ENCODE measurements at places on chromosomes 5 and 9.

DNA sequence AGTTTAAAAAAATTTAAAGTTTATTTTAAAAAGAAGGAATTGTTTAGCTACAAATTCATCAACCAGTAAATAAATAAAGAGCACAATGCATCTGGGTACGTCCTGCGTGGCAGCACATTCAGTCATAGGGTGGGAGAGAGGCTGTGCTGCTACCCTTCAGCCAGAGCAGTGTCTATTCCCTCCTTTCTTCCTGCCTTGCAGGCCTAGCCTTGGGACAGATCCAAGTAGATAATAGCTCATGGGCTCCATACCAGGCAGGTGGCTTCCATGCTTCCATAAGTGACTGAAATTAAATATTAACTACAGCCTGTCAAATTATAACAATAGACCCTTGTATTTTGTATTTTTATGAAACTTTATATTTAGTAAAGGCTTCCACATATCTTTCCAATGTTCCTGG, 408.3 kb upstream of the RGMB start:
- no peak for DNase-seq

GRCh38 chr5:133881576-133882388, 86.6 kb downstream of the C5orf15 start:
- DNase-seq, result no peak

DNA sequence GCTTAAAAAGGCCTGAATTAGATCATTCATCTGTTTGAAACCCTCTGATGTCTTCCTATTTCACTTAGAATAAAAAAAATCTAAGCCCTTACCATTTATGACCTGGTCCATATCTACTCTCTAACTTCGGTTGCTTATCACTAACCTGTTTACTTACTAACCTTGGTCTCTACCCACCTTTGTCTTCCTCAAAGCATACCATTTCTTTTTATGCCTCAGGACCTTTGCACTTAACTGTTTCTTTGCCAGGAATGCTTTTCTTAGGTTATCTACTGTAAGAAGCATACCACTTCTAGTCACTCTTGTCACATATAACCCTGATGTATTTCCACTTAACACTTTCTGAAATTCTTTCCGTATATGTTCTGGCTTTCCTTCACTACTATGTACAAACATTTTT, 67.0 kb downstream of the UHRF2 start:
- DNase-seq, result no peak

DNA sequence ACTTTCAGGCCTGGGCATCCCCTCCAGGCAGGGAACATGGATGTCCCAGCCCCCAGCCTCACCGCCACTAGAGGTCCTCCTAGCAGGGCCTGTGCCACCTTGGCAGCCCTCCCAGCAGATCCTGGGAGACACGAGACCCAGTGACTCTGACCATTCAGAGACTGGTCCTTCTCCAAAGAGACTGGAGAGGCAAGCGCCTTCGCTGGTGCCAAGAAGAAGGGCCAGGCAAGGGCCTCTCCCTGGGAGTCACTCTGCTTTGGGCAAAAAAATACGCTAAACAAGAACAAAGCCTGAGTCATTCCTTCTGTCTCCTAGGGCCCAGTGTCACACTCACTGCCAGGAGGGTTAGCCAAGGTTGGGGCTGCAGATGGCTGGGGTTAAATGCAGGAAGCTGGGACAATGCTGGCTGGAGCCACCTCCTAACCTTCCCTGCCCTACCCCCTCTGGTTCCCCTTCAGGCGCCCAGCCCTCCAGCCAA, 35.3 kb upstream of the SMIM23 start:
- DNase-seq, result no peak

DNA sequence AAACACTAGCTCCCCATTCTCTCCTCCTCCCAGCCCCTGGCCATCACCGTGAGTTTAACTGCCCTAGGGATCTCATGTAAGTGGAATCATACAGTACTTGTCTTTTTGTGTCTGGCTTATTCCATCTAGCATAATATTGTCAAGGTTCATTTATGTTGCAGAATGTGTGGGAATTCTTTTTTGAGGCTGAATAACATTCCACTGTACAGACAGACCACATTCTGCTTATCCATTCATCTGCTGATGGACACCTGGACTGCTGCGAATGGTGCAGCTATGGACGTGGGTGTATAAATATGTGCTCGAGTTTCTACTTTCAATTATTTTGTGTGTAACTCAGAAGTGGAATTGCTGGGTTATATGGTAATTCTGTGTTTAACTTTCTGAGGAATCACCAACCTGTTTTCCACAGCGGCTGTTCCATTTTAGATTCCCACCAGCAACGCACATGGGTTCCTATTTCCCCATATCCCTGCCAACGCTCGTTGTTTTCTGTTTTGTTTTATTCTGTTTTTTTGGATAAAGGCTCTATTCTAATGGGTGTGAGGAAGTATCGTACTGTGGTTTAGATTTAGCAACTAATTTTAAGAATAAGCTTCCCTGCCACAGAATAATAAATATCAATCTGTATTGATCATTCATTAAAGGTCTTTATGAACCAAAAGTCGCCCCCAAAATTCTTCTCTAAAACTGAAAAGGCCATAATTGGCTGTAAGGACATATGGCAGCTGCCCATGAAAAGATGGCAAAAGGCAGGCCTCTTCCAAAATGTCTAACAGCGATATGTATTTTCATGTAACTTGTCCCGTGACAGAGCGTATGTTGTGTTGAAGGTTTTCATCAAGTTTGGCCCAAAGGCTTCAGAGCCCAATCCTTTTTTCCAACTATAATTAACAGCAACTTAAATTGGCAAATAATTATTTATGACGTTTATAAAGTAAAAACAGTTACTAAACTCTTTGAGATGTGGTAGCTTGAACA, 70.3 kb downstream of the DAP start:
- no peak for DNase-seq

DNA sequence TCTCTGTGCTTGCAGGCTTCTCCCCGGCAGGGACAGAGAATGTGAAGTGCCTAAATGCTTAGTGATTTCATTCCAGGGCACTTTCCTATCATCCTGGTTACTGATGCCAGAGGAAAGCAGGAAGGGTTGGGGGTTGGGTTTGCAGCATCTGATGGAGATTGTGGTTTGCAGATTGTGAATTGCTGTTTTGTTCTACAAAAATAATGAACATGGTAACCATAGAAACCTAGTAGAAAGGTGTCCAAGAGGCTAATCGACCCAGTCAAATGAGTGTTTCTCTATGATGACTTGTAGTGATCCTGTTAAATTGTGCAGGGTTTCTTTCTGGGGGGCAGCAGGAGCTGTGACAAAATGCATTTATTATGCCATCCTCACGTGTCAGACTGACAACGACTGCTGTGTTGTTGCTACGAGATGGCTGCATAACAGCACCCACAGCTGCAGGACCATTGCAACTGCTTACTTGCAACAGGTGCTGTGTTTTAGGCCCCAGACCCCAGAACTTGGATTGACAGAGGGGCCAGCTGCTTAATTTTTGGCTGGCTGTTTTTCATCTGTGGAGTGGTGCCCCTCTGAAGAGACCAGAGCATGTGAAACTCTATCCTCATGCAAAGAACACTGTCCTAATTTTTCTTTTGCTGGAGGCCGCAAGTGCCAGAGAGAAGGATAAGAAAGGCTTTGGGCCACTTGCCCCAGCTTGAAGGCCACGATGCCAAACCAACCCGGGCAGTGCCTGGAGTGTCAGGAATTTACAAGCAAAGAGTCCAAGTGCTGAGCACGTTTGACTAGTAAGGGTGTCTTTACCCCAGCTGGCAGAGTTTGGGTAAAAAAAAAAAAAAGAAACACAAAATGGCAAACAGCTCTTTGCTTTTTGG, 397.8 kb downstream of the GADD45G start:
- no peak for DNase-seq

GRCh38 chr5:124054564-124054963, 542.6 kb downstream of the CSNK1G3 start:
- no peak for DNase-seq

GRCh38 chr9:81676395-81676794, 13.0 kb downstream of the TLE1 start:
- DNase-seq, result no peak

DNA sequence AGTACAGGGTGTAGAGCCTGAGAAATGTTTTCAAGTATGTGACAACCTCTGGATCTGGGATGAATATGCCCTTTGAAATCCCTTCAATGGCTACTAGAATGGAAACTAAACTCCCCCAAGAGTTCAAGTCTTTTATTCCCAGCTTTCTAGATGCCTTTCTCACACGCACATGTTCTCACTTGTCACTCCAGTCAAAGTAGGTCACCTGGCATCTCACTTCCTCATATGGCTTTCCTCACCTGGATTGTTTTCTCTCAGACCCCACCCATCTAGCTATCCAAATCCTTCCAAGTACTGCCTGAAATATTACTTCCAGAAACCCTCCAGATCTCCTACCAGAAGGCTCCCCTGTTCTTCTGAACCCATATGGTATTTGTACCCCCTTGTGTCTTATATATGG, 615.4 kb upstream of the KLF4 start:
- DNase-seq, result no peak
